Stimulated activated CD8-positive, alpha-beta memory T cell treated with anti-CD3 and anti-CD28 coated beads, Interleukin-4, amount 100 ng/mL, for 1 hour (primary cell): ENCODE measurements at places on chromosomes 1 and 21.

DNA sequence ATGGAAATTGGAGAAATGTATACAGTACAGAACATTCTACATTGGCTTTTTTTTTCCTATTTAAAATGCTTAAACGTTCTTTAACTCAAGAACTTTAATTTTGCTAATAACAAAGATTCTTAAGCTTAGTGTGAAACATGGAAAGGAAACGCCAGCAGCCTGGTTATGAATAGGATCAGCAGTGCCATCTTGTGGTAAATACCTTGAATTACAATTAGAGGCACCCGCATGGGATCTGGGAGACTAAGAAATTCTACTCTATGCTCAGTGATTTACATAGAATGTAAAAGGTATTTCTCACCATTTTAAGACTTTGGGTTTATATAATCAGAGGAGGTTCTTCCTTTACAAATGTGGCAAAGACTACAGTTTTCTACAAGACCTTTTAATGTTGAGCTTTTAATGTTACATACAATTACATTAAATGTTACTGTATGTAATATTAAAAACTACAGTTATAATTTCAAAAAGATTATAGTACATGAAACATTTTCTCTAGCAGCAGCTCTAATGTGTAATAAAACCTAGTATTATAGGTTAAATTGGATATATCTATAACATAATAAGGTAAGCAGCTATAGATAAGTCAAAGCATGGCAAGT is 32.1 kb upstream of the APOBEC4 start:
- peak; percentile 3 for DNase-seq

DNA sequence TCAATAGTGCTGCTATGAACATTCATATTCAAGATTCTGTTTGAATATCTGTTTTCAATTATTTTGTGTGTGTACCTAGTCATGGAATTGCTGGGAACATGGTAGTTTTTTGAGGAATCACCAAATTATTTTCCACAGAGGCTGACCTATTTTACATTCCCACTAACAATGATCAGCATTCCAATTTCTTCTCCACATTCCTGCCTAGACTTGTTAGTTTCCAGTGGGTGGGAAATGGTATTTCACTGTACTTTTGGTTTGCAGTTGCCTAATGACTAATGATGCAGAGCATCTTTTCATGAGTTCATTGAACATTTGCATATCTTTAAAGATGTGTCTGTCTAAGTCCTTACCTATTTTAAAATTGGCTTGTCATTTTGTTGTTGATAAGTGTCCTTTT is 1182.6 kb upstream of the B3GALT2 start:
- no peak for DNase-seq

DNA sequence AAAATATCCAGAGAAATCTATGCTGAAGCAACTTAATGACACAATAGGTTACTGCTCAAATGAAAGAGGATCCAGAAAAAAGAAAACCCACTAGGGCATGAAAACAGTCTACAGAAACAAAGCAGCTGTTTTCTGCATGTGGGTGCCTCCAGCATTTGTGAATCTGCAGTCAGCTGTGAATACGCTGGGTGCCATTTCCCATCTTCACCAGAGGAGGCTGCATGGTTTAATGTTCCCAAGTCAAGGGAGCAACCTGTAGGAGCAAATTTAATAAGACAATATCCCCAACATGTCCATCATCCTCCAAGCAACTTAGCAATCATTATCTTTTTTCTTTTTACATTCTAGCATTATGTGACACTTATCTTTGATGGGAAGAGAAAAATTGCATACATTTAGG is 396.6 kb downstream of the BRINP2 start:
- DNase-seq, result no peak

GRCh38 chr21:36211660-36212512 is 55.3 kb downstream of the DOP1B start:
- no peak for DNase-seq

DNA sequence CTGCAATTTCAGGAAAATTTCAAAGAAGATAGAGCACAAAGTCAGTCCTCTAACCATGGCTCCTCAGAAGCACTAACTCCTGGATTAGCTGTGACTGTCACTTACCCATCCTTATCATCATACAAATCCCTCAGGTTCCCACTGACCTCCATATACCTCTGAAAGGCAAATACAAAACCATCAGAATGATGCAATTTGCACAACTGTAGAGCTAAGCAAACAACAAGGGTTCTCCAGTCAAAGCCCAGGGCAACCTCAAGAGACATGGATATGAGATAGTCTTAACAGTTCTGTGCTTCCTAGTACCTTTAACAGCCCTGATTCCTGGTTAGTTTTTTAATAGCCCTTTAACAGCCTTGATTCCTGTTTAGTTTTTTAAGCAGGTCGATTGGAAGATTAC is 2.1 kb downstream of the SF3A3 start:
- no peak for DNase-seq

DNA sequence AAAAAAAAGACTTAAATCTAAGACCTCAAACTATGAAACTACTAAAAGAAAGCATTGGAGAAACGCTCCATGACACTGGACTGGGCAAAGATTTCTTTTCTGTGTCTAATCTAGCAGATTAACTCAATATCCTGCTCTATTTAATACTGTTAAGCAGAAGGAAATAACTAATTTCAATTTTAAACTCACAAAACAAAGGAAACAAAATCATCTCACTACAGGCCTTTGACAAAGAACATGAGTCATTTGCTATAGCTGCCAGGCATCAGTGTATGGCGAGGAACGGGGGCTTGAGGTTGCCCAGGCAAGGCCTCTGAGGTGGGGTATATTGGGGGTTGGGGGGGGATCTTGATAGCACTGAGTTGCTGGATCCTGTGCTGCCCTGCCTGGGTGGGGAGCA is 20.9 kb downstream of the SZT2 start:
- DNase-seq, result no peak

GRCh38 chr1:211566431-211567025 is 12.4 kb downstream of the SLC30A1 start:
- no peak for DNase-seq

- no peak for DNase-seq
Observed at GRCh38 chr1:46622344-46622743, 5.7 kb upstream of the MOB3C start.

GRCh38 chr1:47964636-47965035 is 32.5 kb downstream of the TRABD2B start:
- DNase-seq, result no peak

DNA sequence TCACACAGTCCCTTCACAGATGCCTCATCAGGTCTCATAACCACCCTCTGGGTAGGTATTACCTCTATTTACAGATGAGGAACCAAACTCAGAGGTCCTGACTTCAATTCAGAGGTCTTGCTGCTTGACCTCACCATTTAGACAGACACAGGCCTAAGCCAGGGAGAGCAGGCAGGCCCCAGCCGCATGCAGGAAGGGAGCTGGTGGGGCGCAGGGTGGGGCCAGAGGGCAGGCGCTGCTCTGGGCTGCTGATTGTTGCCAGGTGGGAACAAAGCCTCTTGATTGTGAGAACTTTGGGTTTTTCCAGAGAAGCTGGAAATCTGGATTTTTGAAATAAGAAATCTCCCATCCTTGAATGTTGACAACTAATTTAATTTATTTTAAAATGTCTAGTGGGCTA is 19.9 kb upstream of the PRELP start:
- DNase-seq, result no peak

DNA sequence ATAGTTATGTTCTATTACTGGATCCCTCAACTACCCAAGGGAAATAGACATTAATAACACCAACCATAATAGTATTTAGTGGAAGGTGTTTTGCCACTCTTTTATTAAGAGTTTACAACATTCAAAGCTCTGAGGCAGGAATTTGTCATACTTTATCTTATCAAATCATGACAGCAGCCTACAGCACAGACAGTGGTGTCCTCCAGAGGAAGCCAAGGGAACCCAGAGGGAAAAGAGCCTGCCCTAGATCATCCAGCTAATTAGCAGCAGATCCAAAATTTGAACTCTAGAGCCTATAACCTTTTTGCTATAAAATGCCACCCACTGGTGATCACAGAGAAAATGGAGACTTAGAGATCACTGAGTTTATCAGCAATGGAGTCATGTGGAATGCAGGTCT is 18.2 kb downstream of the VAV3 start:
- no peak for DNase-seq

GRCh38 chr1:29851691-29852090 is 615.4 kb downstream of the PTPRU start:
- no peak for DNase-seq

DNA sequence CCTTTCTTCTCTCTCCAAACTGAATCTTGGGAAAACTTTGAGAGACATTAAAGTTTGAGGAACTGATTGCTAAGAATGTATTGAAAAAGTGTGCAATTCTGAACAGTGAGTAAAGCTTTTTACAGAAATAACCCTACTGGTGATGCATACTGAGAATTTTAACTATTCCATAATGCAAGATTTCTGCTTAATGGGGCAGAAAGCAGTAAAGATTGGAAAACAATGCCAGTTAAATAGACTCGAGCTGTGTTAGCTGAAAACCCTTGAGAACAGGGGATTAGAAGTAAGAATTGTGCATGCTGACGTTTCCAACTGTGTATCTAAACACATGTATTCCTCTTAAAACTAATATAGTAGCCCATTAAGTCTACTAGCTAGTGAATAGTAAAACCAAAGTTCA is 1500.2 kb upstream of the PRMT6 start:
- no peak for DNase-seq

- no peak for DNase-seq
Observed at GRCh38 chr1:18174037-18174436, 66.4 kb downstream of the IGSF21 start.

- no peak for DNase-seq
Observed at GRCh38 chr1:228440761-228441500, 24.3 kb upstream of the TRIM17 start.

DNA sequence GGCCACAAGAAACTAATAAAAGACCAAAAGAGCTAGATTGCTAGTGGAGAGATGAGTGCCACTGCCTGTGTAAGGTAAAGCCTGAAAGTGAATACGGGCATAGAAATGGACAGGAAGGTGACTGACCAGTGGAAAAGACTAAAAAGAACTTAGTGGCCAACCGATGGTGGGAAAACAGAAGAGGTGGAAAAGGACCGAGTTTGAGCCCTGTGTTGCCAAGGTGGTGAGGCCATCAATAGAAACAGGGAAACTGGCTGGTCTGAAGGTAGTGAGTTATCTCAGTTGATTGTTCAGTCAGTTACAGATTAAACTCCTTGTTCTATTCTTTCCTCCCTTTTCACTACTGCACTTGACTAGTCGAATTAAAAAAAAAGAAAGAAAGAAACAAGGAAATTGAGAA is 2.5 kb downstream of the WDR77 start:
- DNase-seq, result no peak

DNA sequence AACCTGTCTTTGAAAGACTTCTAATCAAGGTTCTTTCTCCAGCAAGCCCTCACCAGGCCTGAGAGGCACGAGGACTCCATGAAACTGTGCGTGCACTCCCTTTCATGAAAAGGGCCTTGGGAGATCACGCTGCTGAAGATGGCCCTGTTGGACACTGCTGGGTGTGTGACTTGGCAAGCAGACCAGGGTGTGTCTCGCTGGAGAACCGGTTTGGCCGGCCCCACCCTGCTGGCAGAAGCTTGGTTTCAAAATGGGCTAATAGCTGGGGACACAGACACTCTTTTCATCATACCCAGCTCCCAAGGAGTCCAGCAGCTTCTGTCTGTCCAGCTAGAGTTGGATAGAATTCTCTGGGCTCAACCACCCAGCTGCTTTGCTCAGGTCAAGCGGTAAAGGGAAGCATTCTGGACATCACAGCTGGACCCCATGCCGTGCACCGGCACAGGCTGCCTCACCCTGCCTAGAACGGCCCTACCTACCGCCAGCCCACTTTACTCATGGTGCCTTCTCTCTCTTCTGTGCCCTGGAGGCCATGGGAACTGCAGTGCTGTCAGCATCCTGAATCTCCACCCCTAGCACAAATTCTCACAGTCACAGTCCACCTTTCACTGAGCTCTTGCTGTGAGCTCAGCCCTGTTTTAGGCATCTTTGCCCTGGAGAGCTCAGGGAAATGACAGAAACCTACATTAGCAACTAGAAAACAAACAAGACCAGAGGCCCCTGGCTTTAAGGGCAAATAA is 24.6 kb downstream of the PKP1 start:
- no peak for DNase-seq

DNA sequence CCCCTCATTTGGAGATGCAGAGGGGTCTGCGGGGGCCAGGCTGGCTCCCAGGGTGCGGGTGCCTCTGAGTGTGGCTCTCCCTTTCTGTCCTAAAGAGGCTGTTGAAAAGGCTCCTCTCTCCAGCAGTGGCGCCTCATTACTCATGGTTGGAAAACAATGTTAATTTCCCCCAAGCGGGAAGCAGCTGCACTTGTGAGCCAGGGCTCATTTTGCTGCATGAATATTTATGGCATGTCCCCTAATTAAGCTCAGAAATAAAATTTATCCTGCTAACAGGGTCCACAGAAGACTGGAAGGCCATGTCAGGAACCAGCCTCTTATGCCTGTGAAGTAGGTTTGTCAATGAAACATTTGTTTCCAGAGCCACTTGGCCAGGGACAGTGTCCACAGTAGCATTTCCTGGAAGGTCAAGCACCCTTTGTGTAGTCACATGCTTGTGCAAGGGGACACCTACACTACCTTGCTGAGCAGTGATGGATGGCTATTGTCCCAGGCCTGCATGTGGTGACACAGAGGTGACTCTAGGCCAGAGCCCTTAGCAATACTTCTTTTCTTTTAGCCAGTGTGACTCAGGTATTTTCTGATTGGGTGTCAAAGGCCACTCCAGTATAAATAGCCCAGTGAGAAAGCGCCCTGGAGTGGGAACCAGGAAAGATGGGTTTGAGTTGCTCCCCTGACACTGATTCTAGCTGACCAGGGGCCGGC is 259.0 kb downstream of the FOXD2 start:
- no peak for DNase-seq

- no peak for DNase-seq
Observed at GRCh38 chr1:52022133-52022532, 11.5 kb downstream of the KTI12 start.

- no peak for DNase-seq
Observed at GRCh38 chr1:193458628-193459027, 272.2 kb upstream of the B3GALT2 start.

- DNase-seq, result no peak
Observed at GRCh38 chr1:232472485-232473041, 157.4 kb downstream of the SIPA1L2 start.

GRCh38 chr21:29643289-29643688 is 296.5 kb downstream of the GRIK1 start:
- no peak for DNase-seq

DNA sequence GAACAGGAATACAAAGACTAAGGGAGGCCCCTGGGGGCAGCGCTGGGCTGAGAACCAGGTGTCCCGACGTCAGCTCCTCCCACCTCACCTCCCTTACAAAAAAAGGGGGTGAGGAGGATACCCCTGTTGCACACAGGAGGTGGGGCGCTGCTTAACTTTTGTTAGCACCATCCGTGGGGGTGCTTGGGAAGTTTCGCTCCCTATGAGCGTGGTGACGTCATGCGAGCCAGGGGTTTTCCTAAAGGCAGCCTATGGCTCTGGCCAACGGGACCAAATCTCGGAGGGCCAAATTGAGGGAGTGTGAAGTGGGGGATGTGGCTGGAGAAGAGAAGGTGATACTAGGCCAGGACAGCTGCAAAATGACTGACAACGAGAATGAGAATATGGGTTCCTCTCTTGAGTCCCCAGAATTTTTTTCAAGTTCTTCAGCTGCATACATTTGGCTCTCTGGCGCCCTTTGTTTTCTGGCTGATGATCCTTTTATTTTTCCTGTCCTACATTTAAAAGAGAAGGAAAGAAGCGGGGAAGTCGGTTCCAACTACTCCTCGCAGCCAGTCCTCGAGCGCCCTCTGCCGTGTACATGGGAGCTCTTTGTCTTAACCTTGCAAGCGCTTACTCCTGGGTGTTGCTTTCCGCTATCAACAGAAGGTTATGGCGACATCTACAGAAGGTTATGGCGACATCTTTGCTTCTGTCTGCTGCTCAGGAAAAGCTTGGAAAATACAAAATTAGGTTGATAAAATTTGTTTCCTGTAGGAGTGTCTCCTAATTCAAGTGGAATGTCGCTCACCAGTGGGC is 48.0 kb upstream of the ZC3H11B start:
- DNase-seq, result no peak
